ENCODE measurements at places on chromosomes 1 and 21.

DNA sequence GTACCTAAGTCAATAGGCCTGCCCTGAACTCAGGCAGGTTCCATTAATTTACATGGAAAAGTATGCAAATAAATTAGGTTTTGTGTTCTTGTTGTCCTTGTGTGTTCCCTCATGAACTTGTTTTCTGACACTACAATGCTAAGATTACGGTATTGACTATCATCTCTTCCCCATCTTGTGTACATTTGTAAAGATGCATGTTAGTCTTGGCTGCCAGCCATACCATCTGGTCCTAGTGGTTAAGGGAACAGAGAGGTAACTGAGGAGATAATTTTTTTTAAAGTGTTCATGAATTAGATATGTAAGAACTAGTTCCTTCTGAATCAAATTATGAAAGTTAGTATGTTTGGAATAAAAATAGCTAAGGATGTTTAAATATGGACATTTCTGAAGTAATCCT lies 167.6 kb upstream of the ADAMTS5 start:
- DNase-seq, result no peak

DNA sequence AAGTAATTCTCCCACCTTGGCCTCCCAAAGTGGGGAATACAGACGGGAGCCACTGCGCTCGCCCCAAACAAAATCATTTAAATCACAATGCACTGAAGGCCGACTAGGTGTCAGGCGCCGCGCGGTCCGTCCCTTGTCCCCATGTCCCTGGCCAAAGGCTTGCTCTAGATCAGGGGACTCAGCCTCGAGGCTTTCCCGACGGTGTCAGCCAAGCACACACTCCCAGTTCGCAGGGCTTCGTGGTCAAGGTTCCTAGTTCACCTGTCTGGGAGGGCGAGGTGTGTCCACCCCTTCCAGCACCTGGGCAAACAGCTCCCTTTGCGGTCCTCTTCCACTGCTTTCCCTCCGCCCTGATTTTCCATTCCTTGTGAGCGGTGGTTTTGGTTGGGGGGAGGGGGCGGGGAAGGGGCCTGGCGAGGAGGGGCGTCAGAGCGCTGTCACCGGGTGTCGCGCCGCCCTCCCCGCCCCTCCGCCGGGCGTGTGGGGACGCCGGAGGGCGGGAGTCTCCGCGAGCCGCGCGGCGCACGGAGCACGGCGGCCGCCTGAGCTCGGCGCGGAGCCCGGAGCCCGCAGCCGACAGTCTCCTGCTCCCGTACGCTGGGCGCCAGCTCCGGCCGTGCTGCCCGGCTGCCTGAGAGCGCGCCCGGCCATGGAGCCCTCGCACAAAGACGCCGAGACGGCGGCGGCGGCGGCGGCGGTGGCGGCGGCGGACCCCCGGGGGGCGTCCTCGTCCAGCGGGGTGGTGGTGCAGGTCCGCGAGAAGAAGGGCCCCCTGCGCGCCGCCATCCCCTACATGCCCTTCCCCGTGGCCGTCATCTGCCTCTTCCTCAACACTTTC lies at the start of gene STUM:
TSS of gene STUM (plus strand) at position 509 of the 838 bp plus-strand sequence. CDS start at position 650, 141 bp downstream.
- no peak for DNase-seq

DNA sequence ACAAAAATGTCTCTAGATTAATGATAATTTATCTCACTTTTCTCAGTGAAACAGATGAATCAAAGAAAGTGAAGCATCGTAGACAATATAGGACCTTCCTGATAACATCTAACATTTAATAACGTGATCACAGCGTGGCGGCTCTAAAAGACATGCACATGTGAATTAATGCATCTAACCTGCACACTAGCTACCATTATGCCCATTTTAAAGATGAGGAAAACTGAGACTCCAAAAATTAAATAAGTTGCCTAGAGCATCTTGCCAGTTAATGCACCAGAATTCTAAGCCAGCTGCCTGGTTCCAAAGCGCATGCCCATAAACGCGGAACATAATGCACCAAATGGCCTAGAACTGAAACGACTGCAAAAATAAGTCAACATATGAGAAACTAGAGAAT lies 23.5 kb downstream of the ERG start:
- no peak for DNase-seq

GRCh38 chr1:247528812-247529474 lies 7.3 kb downstream of the OR2C3 start:
- no peak for DNase-seq

DNA sequence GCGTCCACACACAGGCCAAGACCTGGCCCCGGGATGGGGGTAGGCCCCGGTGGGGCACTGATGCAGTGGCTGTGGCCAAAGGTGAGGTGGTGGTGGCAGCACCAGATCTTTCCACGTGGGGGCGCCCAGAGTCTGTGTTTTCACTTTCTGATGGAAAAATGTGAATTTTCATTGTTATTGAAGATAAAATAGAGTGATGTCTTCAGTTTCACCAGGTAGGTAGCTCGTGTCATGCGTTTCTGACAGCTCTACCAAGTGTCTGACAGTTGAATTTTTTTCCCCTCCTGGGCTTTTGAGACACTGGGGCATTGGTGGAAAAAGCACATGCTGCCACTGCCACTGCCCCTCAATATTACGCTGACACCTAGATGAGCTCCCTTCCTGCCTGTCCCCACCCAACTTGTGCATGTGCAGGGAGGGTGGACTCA lies 40.0 kb upstream of the MAGOH start:
- DNase-seq, result no peak

DNA sequence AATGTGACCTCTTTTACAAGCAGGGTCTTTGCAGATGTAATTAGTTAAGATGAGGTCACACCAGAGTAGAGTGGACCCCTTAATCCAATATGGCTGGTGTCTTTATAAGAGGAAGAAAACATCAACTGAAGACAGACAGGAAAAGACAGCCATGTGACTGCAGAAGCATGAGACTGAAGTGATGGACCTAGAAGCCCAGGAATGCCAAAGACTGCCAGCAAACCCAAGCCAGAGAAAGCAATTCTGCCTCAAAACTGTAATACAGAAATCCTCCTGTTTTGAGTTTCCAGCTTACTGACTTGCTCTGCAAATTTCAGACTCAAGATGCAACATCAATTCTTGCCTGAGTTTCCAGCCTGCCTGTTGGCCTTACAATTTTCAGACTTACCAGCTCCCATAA lies 17.3 kb downstream of the ENAH start:
- DNase-seq, result no peak

DNA sequence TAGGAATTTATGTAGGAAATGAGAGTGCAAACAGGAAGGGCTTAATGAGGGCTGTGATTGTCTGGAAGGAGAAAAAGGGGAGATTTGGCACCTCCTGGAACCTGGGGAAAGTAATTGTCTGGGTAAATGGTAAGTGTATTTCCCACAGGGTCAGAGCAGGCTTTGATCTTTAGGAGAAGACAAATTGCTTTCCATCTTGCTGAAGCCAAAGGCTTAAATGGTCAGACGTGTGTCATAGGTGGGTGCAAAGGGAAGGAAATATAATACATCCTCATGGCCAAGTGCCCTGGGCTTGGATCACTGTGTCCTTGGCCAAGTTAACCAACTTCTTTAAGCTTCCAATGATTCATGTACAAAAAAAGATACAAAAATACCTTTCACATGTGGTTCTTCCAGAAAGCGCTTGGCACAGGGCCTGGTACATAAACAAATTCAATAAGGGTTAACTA lies 1.3 kb upstream of the DUSP23 start:
- no peak for DNase-seq

GRCh38 chr1:144551543-144552424 lies 40.9 kb upstream of the PPIAL4F start:
- peak; percentile 63 for DNase-seq

DNA sequence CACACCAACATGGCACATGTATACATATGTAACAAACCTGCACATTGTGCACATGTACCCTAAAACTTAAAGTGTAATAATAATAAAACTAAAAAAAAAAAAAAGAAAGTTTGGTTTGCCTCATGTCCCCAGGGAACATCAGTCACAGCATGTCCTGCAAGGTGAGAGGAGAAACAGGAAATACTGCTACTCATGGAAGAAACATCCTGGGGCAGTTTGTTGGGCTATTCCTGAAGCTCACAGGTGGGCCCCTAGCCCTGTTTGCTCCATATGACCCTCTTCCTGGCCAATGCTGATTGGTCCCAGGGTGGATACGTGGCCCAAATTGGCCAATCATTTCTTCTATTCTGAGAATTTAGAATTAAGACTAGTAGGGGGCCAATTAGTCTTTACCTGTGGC lies 103.4 kb upstream of the ADAR start:
- DNase-seq, result no peak

DNA sequence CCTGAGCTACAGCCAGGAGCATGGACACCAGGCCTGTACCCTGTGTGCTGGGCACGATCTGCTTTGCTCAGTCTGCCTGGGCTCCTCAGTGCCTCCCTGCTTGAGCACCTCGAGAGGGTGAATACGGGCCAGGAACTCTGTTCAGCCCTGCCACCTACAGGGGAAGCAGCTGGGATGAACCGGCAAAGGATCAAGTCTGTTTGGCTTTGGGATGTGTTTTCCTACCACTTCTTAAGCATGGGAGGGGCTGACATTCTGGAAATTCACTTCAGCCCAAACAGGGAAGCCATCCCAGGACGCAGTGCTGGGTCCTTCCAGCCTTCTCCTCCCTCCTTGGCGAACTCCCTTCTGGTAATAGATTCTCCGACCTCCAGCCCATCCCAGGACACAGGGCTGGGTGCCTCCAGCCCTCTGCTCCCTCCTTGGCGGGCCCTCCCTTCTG lies 55.8 kb upstream of the SELENON start:
- DNase-seq, result no peak

DNA sequence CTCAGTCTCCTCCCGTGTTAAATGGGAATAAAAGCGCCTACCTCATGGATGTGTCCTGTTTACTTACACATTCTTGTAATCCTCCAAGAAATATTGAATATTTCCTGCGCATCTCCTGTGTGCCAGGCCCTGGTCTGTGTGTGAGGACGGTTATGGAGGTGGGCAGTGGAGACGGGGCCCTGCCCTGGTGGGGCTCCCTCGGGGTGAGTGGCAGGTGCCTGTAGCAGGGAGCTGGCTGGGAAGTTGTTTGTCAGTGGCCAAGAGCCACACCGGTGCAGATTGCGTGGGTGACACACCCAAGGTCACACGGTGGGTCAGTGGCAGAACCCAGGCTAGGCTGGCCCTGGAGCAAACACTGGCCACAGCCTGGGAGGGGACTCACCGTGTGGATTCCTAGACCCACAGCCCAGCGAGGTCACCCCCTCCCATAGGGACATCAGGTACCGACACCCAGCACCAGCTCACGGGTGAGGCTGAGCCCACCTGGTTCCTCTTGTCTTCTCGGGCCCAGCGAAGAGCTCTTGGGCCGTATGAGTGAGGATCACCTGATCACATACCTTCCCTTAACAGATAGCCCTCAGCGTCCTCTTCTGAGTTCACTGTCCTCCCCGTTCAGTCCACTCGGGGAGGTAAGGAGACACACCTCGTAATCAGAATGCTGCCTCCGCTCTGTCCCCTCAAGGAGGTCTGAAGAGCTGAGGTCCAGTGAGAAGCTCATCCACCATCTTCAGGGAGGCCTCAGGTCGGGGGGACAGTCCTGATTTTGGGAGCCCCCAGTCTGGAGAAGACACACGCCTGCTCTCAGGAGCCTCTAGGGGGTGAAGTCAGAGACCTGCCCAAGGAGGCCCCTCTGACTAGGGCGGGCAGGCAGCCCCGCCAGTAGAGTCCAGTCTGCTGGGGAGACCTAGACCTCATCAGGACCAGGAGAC lies 349.6 kb downstream of the MATN1 start:
- no peak for DNase-seq

DNA sequence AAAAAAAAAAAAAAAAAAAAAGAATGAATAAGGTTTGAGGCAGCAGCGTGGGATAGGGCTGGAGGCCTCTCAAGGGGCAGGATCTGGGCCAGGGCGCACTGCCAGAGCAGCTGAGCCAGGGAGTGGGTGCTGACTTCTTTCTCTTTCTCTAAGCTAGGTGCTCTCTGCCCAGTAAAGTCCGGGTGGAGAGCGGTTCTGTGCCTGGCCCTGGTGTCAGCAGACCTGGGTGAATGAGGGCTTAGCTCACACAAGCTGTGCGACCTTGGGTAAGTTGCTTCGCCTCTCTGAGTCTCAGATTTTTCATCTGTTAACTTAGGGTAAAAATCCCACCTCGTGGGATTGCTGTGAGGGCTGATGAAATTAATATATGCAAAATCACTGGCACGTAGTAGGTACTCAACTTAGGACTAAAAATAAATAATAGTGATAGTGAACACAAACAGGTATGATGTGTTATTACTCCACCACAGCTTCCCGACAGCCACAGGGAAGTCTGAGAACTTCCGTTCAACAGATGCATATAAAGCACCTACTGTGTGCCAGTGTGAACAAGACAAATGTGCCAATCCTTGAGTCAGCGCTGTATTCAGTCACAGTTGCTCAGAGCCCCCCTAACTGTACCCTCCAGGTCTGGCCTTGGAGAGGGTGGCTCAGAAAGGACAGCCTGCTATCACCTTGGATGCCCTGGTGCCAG lies 2.0 kb upstream of the FAM131C start:
- no peak for DNase-seq

DNA sequence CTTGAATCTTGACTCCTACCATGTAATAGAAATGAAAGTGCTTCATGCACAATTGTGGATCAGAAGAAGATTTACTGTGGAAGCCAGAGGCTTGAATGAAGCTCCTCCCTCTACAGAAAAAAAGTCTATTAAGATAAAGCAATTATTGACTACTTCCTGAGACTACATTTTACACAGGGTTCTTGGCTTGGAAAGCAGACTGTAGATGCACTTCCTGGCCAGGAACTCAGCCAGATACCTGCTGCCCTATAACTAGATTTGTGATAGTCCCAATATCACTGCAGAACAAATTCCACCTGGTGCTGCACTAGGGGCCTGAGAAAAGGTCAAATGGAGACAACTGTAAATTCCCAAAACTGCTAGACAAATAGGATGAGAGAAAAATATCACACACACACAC lies 96.8 kb upstream of the GUCA2B start:
- DNase-seq, result no peak

DNA sequence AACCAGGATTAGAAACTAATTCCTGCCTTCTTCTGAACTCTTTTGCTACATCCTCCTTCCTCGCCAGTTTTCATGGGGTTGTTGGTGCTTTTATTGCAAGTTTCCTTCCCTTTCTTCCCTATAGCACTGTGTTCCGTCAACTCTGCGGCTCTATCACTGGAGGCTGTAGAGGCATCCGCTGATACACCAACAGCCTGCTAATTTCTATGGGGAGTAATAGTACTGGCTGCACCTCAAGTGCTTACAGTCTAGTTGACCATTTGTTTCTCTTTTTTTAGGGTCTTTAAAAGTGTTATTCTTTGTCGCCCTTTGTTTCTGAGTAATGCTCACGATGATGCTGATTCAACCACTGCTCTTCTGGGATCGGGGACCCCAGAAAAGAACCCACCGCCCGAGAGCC lies 746 bp downstream of the MIS18A start:
- no peak for DNase-seq

DNA sequence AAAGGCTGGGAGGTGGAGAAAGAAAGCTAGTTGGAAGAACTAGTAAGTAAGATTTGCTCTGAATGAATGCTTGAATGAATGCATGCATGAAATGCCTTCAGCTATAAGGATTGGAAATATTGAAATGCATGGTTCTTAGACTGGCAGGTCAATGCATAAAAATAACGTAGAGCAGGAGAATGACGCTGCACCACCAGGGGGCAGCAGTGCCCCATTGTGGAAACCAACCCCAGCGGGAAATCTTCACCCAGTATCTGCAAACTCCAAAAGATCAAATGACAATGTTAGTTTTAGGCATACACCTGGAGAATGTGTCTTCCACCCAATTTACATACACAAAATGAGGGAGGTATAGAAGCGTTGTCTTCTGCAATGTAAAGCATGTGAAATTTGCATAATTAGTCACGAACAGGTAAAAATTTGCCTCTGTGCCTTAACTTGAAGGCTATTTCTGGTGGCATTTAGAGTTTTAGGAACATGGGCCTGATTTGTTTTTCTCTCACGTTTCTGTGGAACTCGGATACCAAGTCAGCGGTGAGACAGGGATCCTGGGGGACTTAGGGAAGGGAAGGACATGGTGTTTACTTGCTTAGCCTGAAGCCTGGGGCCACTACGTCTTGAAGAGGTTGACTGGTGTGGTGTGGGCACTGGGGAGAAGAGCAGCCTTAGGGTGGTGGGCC lies 78.6 kb downstream of the HHAT start:
- DNase-seq, result no peak

All from epithelial cell of proximal tubule (primary cell).